ENCODE measurements at places on chromosomes 16 and 17.

- DNase-seq, result no peak
These were observed 1.4 kb upstream of the ORAI3 start for GRCh38 chr16:30947541-30947858.

GRCh38 chr17:9907131-9907530 lies 2.1 kb upstream of the RCVRN start:
- no peak for DNase-seq

GRCh38 chr16:81094771-81095251 lies 1.4 kb downstream of the GCSH start:
- DNase-seq, result no peak

- no peak for DNase-seq
These were observed 32.3 kb downstream of the TRPV2 start for GRCh38 chr17:16447676-16448075.

DNA sequence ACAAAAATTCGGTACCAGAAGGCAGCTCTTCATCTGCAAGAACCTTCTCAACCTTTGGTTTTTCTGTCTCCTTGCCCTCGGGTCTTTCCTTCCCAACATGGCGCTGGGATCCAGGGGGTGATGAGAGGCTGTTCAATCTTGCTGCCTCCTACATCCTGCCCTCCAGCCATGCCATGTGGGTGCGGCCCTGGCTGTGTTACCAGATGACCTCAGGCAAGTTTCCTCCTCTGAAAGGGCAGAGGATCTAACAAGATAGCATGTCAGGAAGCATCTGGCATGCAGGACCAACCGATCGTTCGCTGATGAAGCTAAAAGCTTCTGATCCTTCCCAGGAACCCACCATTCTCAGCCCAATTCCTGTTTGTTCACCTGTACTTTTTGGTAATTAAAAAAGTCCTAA lies 36.8 kb upstream of the BCAR1 start:
- no peak for DNase-seq

- no peak for DNase-seq
These were observed 151.8 kb downstream of the PITPNC1 start for GRCh38 chr17:67528751-67529436.

DNA sequence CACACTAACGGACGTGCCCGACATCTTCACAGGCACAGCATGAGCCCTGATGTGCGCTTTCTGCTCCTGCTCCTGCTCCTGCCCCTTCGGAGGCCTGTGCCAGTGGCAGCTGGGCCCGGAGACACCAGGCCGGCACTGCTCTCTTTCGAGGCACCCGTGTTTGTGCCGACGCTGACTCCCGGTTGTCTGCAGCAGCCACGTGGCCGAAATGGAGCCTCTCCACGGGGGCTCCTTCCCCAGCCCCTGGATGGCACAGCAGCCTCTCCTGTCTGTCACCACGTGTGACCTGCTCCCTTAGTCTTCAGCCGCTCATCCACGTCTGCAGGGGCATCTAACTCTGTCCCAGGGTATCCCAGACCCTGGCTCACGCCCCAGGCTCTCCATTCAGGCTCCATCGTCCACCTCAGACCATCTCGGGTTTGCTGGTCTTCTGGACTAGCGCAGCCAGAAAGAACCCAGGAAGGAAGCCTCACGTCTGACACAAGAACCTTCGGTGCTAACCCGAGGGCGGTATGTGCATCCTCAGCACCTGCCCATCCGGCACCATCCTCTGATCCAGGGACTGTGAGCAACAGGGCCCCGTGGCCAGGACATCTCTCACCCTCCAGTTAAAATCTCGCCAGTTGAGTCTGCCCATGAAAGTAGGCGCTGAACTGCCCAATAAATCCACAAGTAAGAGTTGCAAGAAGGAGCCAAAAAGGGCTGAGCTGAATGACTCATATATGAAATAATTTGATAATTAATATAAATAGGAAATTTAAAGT lies 4.2 kb upstream of the RPH3AL start:
- DNase-seq, result no peak

DNA sequence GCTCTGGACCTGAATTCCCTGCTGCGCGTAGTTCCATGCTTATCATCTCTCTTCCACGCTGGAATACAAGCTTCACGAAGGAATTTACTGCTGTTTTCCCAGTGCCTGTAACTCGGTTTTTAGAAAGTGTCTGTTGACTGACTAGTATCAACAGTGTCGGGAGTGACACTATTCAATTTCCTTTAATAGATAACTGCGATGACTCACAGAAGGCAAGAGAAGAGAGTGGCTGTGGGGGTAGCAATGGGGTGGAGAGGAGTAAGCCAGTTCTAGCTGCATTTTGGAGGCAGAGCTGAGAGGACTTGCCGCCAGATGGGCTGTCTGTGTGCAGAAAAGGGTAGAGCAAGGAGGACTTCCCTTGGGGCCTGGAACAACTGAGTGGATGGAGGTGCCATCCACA lies 25.2 kb downstream of the B4GALNT2 start:
- no peak for DNase-seq

GRCh38 chr17:3864534-3864933 lies 18.5 kb upstream of the NCBP3 start:
- DNase-seq, result no peak

GRCh38 chr16:84826558-84826941 lies 6.8 kb downstream of the CRISPLD2 start:
- no peak for DNase-seq

- no peak for DNase-seq
These were observed 104.1 kb upstream of the CORO6 start for GRCh38 chr17:29726715-29727252.

DNA sequence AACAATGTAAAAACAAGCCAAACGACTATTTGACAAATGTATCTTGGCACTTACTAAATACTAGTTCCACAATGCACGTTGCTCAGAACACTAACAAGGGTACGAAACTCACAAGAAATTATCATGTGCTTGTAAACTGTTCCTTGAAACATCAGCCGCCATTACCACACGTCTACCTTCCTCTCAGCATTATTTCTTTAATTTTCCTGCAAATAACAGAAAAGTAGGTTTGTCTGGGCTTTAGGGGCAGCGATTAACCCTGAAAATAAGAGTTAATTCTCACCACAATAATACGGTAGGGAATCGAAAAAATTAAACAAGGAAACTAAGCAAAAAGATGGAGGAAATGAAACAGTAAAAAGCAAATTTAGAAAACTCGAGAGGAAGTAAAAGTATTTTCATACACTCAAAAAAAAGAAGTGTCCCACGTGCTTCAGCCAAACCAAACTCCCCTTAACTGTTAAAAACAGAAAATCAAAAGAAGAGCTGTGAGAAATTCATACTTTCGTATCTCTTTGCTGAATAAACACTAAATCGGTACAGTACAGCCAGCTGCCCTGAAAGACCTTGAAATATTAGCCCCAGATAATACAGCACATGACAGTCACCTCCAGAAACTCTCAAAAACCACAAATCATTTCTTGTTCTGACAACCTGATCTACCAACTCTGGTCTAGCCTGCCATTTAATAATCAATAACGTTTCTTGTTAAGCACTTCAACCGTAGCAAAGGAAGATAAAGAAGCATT lies 1.2 kb downstream of the ARHGAP17 start:
- DNase-seq, result no peak
